Hypothalamus (tissue), 51 donors: ENCODE measurements at places on chromosomes 2 and 18.

GRCh38 chr2:102424754-102425153, 1.8 kb downstream of the IL18RAP start:
- DNase-seq = no peak

GRCh38 chr2:121214296-121214695, 70.7 kb downstream of the TFCP2L1 start:
- DNase-seq = no peak

GRCh38 chr18:29779096-29779495, 1263.4 kb downstream of the DSC3 start:
- DNase-seq = no peak

GRCh38 chr2:24908461-24908901, 11.6 kb downstream of the ADCY3 start:
- no peak for DNase-seq

- no peak for DNase-seq
These were observed 790.9 kb upstream of the GCFC2 start for GRCh38 chr2:76501641-76502040.

GRCh38 chr2:36993841-36994620, 27.7 kb upstream of the STRN start:
- DNase-seq = no peak

GRCh38 chr2:75289771-75290170, 90.5 kb upstream of the TACR1 start:
- no peak for DNase-seq

DNA sequence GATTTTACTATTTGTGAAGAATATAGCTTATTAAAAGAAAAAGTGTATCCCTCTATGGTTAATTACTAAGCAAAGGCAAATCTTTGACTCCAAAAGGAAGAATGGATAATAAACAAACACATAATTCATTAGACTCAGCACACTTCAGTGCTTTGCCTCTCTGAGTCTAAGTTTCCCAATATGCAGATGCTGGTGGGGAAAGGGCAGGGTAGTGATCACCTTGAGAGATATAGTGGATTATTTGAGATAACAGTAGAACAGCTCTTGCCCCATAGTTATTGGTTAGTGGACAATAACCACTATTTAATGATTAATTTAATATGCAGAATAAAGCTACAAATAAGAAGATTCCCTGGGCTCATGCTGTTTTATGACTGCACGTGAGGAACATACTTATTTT, 98.2 kb upstream of the SLC8A1 start:
- no peak for DNase-seq

DNA sequence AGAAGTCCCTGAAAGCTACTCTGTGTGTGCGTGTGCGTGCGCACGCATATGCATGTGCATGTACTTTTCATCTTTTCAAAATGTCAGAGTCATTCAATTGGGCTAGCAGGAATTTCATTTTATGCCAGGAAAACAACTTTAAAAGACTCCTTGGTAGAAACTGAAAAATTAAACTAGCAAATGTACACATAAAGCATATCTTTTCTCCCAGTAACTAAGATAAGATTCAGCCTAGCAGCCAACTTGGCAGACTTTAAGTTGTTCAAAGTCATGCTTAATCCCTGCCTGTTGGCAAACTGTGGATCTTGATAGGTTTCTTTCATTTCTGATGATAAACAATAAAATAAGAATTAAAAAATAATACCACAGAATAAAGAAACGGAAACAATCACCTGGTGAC, 1129.1 kb downstream of the LRP1B start:
- no peak for DNase-seq

GRCh38 chr2:206457188-206457634, 13.9 kb downstream of the ADAM23 start:
- DNase-seq = no peak

DNA sequence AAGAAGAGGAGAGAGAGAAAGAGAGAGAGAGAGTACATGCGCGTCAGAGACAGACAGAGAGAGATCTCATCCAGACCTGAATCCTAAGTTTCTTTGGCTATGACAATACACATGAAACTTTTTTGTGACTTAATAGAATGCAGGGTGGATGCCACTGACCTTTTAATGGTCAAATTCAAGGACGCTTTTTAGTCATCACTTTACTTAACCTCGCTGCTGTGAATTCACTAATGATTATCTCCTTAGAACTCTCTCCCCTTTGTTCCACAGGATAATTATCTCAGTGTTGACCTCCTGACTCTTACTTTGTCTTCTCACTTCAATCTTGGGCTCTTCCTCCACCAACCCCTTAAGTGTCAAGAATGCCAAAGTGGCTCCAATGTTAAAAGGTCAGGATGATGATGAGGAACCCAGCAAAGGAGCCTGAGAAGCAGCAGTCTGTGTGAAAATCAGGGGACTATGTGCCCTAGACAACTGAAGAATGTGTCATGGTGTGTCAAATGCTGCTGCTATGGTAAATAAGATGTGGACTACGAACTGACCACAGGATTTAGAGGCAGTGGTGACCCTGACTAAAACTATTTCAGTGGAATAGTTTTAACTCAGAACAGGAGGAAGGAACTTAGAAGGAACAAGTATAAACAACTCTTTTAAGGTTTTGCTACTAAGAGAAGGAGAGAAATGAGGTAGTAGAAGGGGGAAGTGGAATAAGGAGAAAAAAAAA, 382.1 kb downstream of the ZEB2 start:
- DNase-seq = no peak

GRCh38 chr2:220365023-220365422, 737.6 kb downstream of the SLC4A3 start:
- no peak for DNase-seq

- DNase-seq = no peak
These were observed 13.2 kb downstream of the STEAP3 start for GRCh38 chr2:119236796-119237195.

GRCh38 chr2:23286758-23287704, 97.9 kb upstream of the KLHL29 start:
- DNase-seq = no peak
